Keratinocyte (primary cell): ENCODE measurements at places on chromosomes 1 and 21. TPM values are rescaled to one million over a fixed set of nuclear protein-coding genes. Genes with fewer than 3 reads are reported as not detected.

The PDZK1IP1 gene
- polyA plus RNA-seq, result 1.5 to 29.2 TPM (median 1.5 TPM) in 3 replicates

The METTL25B gene
- 6.0 to 10.7 TPM (median 6.3 TPM) in 3 replicates for polyA plus RNA-seq

The GUCA2A gene
- not detected in 3 replicates for polyA plus RNA-seq

The APOBEC4 gene
- not detected in 3 replicates for polyA plus RNA-seq

The KDF1 gene
- 13.8 to 21.3 TPM (median 16.1 TPM) in 3 replicates for polyA plus RNA-seq

The FBXO2 gene
- polyA plus RNA-seq, result 42.2 to 83.7 TPM (median 65.9 TPM) in 3 replicates

The BNIPL gene
- 4.6 to 25.8 TPM (median 9.8 TPM) in 3 replicates for polyA plus RNA-seq

The EFNA1 gene
- 33.2 to 116 TPM (median 77.5 TPM) in 3 replicates for polyA plus RNA-seq

The NPPB gene
- not detected in 3 replicates for polyA plus RNA-seq

The ZNF648 gene
- polyA plus RNA-seq, result not detected in 3 replicates

The PLA2G4A gene
- 11.9 to 46.4 TPM (median 29.2 TPM) in 3 replicates for polyA plus RNA-seq

The PRAMEF13 gene
- polyA plus RNA-seq, result not detected in 3 replicates

The HIVEP3 gene
- polyA plus RNA-seq, result 0.64 to 3.5 TPM (median 1.1 TPM) in 3 replicates

The PRKAA2 gene
- 0.08 to 0.21 TPM (median 0.21 TPM) in 3 replicates for polyA plus RNA-seq

The A3GALT2 gene
- not detected in 3 replicates for polyA plus RNA-seq

The PER3 gene
- 3.9 to 7.2 TPM (median 7.0 TPM) in 3 replicates for polyA plus RNA-seq

The KRTAP21-2 gene
- not detected in 3 replicates for polyA plus RNA-seq

The E2F2 gene
- polyA plus RNA-seq, result 0.05 to 0.12 TPM (median 0.06 TPM) in 3 replicates

The RAB3GAP2 gene
- polyA plus RNA-seq, result 23.3 to 44.4 TPM (median 43.8 TPM) in 3 replicates

The MUTYH gene
- 8.6 to 10.8 TPM (median 10.0 TPM) in 3 replicates for polyA plus RNA-seq

The MPZ gene
- polyA plus RNA-seq, result 0.19 to 0.45 TPM (median 0.45 TPM) in 3 replicates

The PLD5 gene
- polyA plus RNA-seq, result 6.3 to 7.2 TPM (median 6.9 TPM) in 3 replicates
